ENCODE measurements at places on chromosomes 7 and 10. TPM values are rescaled to one million over a fixed set of nuclear protein-coding genes. Genes with fewer than 3 reads are reported as not detected.

Gene FKBP6
- not detected for total RNA-seq

Gene BHLHA15
- total RNA-seq: 0.85 TPM

Gene DEPP1
- 2.1 TPM for total RNA-seq

Gene FAM25A
- total RNA-seq: 10.8 TPM

Gene MYO3A
- total RNA-seq: 0.43 TPM

Gene ANLN
- total RNA-seq: 8.2 TPM

Measured in tracheal epithelial cell (primary cell).